Skeletal muscle tissue (tissue), 5 donors: ENCODE measurements at places on chromosomes 6 and 20. TPM values are rescaled to one million over a fixed set of nuclear protein-coding genes. Genes with fewer than 3 reads are reported as not detected.

The GSTA2 gene
- total RNA-seq: under 0.01 TPM

The RIPOR3 gene
- 2.6 TPM for total RNA-seq

The TUBB2B gene
- total RNA-seq: 104 TPM

The COX7A2 gene
- 280 TPM for total RNA-seq

The GTSF1L gene
- not detected for total RNA-seq

The C6orf15 gene
- total RNA-seq: not detected

The SNTA1 gene
- total RNA-seq: 36.5 TPM

The TXLNB gene
- total RNA-seq: 60.0 TPM

The SRC gene
- total RNA-seq: 7.8 TPM

The ARMH2 gene
- total RNA-seq: not detected

The ACTR5 gene
- total RNA-seq: 7.3 TPM

The FIG4 gene
- total RNA-seq: 21.9 TPM

The HDGFL1 gene
- not detected for total RNA-seq

The SAMD5 gene
- total RNA-seq: 2.1 TPM

The PEX6 gene
- 32.4 TPM for total RNA-seq

The KCNS1 gene
- total RNA-seq: under 0.01 TPM

The SRMS gene
- total RNA-seq: not detected

The LRFN2 gene
- not detected for total RNA-seq

The PNLDC1 gene
- total RNA-seq: not detected
